ENCODE measurements at places on chromosomes 4 and X. TPM values are rescaled to one million over a fixed set of nuclear protein-coding genes. Genes with fewer than 3 reads are reported as not detected.

Gene ADH4
- total RNA-seq: 2.2 TPM

Gene WNK3
- total RNA-seq: not detected

Gene PTTG2
- not detected for total RNA-seq

Gene EFNB1
- 5.7 TPM for total RNA-seq

- H3K27ac ChIP-seq: no peak overlapping the region
- no peaks in the 10 kb centered on the region for H3K36me3 ChIP-seq
- DNase-seq: peak; percentile 65
- peak overlapping the region; percentile 34 for H3K4me3 ChIP-seq
- no peaks in the 10 kb centered on the region for H3K4me1 ChIP-seq
- no peaks in the 10 kb centered on the region for H3K27me3 ChIP-seq
Measured at GRCh38 chr4:127622921-127623796, 9.6 kb upstream of the INTU start.

- no peak overlapping the region for H3K4me3 ChIP-seq
- H3K4me1 ChIP-seq: no peaks in the 10 kb centered on the region
- H3K27ac ChIP-seq: no peak overlapping the region
- H3K36me3 ChIP-seq: no peaks in the 10 kb centered on the region
- H3K27me3 ChIP-seq: no peaks in the 10 kb centered on the region
Measured at GRCh38 chrX:14871767-14872166, 1.1 kb downstream of the FANCB start.

- no peak overlapping the region for H3K4me3 ChIP-seq
- H3K36me3 ChIP-seq: no peaks in the 10 kb centered on the region
- H3K27me3 ChIP-seq: no peaks in the 10 kb centered on the region
- H3K27ac ChIP-seq: no peak overlapping the region
Measured at GRCh38 chr4:183675625-183676024, 16.5 kb downstream of the TRAPPC11 start.

GRCh38 chr4:26379837-26380236 is 59.0 kb downstream of the RBPJ start:
- no peaks in the 10 kb centered on the region for H3K27me3 ChIP-seq
- no peaks in the 10 kb centered on the region for H3K36me3 ChIP-seq
- H3K27ac ChIP-seq: no peak overlapping the region
- no peak for DNase-seq

DNA sequence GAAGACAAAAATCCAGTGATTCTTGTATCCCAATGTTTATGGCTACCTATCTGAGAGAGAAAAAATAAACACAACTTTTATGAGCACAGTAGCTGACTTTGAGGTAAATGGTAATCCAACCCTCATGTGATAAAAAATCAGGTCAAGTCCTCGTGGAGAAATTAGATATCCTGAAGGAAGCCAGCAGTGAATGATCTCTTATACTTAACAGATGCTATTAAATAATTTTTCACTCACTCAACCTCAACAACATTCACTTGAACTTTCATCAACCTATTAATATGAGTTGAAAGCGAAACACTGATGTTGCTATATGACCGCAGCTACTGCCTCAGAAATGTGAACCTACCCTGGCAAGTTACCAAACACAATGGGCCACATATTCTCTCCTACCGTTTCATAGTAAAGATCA is 105.4 kb downstream of the GPC3 start:
- H3K4me1 ChIP-seq: peaks cover 24% of the 10 kb centered on the region
- DNase-seq: no peak
- H3K27me3 ChIP-seq: no peaks in the 10 kb centered on the region
- H3K27ac ChIP-seq: no peak overlapping the region

DNA sequence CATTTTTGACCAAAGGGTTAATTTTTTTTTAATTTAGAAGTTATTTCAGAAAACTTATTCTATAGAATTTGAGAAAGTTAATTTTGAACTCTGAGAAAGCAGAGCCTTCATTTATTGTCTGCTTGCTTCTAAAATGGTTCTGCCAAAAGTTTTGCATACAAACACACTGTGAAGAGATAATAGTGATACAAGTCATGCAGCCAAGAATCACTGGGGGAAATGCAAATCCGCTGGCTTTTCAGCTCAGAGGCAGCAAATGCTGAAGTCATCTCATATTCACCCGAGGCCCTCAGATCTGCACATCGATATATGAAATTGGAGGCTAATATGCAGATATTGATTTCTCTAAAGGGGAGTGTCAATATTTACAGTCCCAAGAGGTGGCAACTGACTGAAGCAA is 186.2 kb downstream of the KIT start:
- H3K27ac ChIP-seq: no peak overlapping the region
- DNase-seq: no peak
- H3K27me3 ChIP-seq: no peaks in the 10 kb centered on the region
- H3K4me3 ChIP-seq: no peak overlapping the region
- no peaks in the 10 kb centered on the region for H3K4me1 ChIP-seq

DNA sequence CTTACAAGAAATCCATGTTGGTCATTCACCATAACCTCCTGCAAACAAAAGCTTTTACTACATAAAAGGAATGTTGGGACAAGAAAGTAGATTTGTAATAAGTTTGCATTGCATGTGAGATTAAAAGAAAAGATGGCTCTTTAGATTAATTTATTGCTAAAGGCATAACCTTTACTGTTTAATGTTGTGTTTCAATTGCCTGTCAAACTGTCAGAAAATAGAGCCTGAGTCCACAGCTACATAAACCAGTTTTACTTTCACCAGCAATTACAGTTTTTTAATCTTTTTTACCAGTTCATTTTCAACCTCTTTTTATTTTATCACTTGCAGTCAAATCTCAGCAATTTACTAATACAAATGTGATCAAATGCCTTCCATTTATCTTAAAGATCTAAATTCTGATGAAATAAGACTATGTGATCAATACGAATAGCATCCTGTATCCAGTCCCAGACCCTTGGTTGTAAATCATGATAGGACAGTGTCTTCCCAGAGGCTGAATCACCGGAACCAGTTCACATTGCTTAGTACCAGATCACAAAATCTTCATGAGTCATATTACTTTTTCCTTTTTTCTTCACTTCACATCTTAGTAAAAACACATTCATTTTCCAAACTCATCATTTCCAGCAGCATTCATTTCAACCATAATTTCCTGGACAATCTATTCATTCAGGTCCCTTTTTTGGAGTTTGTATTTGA is 95.4 kb upstream of the FRG1 start:
- no peak overlapping the region for H3K27ac ChIP-seq
- H3K4me1 ChIP-seq: no peaks in the 10 kb centered on the region
- no peak for DNase-seq

DNA sequence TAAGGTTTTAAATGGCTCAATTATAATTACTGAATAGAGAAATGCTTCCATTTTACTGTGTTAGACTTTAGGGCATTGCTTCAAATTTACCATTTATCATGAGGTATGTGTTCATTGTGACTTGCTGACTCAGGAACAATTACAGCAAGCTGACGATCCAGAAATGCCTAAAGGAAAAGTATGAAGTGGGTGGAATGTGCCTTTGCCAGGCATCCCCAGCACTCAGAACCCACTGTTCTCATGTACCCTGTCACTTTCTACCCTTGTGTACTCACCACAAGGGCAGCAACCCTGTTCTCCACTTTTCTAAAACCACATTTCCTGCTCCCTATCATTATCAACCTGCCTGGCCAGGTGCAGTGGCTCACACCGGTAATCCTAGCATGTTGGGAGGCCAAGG is 41.5 kb downstream of the QRFPR start:
- no peak overlapping the region for H3K27ac ChIP-seq
- H3K27me3 ChIP-seq: no peaks in the 10 kb centered on the region
- DNase-seq: no peak
- no peak overlapping the region for H3K4me3 ChIP-seq

GRCh38 chrX:10821293-10821692 is 200.9 kb upstream of the MID1 start:
- H3K4me3 ChIP-seq: no peak overlapping the region
- DNase-seq: no peak
- no peak overlapping the region for H3K27ac ChIP-seq
- H3K36me3 ChIP-seq: no peaks in the 10 kb centered on the region
- H3K27me3 ChIP-seq: no peaks in the 10 kb centered on the region

DNA sequence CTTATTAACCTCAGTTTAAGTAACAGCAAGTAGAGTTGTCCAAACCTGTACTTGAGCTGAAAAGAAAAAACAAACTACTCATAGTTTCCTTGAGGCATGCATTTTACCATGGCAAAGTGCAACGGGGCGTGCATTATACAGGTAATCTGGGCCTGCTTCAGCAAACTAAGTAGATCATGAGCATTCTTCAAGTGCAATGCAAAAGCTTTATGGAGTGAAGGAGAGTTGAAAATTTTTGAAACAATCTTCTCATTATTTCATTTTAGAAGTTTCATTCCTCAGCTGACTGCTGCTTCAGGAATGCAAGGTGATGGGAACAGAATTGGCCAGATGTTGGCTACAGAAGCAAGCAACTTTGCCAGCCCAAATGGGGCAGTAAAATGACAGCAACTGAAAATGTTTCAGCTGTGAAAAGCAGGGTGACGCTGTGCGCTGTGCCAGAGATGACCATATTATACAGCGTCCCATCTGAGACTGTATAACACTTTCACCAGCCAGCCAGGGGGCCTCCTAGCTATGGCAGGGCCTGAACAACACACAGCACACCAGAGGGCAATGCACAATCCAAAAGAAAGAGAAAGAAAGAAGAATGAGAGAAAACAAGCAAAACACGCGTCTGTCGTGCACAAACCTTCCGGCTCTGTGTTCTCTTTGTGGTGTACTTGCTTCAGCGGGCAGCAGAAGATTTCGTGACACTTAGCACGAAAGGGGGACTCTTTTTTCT is 145.5 kb upstream of the FGF13 start:
- no peak overlapping the region for H3K27ac ChIP-seq
- H3K4me3 ChIP-seq: no peak overlapping the region
- no peaks in the 10 kb centered on the region for H3K4me1 ChIP-seq
- H3K36me3 ChIP-seq: no peaks in the 10 kb centered on the region

DNA sequence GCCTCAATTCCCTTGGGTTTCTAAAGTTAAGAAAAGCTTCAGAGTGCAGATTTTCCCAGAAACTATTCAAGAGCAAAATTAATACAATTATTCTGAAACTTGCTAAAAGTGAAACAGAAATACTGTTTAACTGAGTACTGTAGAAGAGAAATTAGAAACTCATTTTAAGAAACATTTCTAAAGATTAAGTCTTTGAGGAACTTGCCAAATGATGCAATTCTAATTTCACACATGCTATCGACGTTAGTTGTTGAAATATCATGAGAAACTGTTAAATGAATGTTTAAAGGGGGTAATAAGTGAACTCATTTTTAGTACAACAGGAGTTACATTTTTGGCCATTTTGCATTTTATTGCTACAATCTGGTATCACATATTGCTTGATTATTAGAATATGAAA is 125.3 kb upstream of the MAOA start:
- no peaks in the 10 kb centered on the region for H3K36me3 ChIP-seq
- no peaks in the 10 kb centered on the region for H3K27me3 ChIP-seq
- H3K27ac ChIP-seq: no peak overlapping the region
- no peak for DNase-seq
- H3K4me3 ChIP-seq: no peak overlapping the region

DNA sequence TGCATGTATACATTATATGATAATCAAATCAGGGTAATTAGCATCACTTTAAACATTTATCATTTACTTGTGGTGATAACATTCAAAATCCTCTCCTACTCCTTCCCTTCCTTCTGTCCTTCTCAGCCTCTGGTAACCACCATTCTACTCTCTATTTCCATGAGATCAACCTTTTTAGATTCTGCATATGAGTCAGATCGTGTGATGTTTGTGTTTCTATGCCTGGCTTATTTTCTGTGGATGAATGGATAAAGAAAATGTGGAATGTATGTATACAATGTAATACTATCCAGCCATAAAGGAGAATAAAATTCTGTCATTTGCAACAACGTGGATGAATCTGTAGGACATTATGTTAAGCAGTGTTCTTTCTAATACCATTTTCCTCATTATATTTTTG is 123.9 kb downstream of the NAA11 start:
- H3K36me3 ChIP-seq: no peaks in the 10 kb centered on the region
- H3K4me1 ChIP-seq: no peaks in the 10 kb centered on the region
- no peak for DNase-seq

- no peaks in the 10 kb centered on the region for H3K36me3 ChIP-seq
- no peak for DNase-seq
- no peaks in the 10 kb centered on the region for H3K27me3 ChIP-seq
- H3K4me3 ChIP-seq: no peak overlapping the region
Measured at GRCh38 chr4:8603931-8604330, 11.4 kb downstream of the CPZ start.

- H3K27me3 ChIP-seq: no peaks in the 10 kb centered on the region
- no peak for DNase-seq
- no peak overlapping the region for H3K27ac ChIP-seq
- no peaks in the 10 kb centered on the region for H3K36me3 ChIP-seq
Measured at GRCh38 chr4:109315818-109316217, 13.4 kb upstream of the COL25A1 start.

- H3K36me3 ChIP-seq: no peaks in the 10 kb centered on the region
- no peak overlapping the region for H3K4me3 ChIP-seq
- H3K27ac ChIP-seq: no peak overlapping the region
- no peaks in the 10 kb centered on the region for H3K27me3 ChIP-seq
- peak; percentile 9 for DNase-seq
Measured at GRCh38 chrX:78708262-78708661, 39.3 kb upstream of the LPAR4 start.

DNA sequence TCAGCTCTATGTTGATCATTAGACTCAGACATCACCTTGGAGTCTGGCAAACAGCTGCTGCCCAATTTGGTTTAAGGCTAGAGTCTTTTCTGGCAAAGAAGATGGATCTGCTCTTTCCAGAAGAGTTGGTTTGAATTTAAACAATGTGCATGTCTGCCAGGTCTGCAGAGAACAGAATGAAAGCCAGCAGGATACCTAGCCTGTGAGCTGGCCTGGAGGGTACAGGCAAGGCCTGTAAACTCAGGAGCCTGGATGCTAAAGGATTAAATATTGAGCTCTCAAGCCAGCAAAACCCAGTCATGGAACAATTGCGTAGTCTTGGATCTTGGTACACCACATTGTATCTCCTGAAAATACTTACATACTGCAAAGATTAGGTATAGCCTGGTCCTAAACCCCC is 15.6 kb upstream of the PDLIM3 start:
- H3K27ac ChIP-seq: no peak overlapping the region
- H3K36me3 ChIP-seq: no peaks in the 10 kb centered on the region
- 0 out of 2 replicates have a peak, but pooled peaks cover 1% of the 10 kb centered on the region for H3K27me3 ChIP-seq
- no peak for DNase-seq
- no peak overlapping the region for H3K4me3 ChIP-seq

GRCh38 chrX:153580700-153581386 is 18.1 kb downstream of the CCNQ start:
- H3K27ac ChIP-seq: no peak overlapping the region
- no peak overlapping the region for H3K4me3 ChIP-seq
- DNase-seq: no peak
- no peaks in the 10 kb centered on the region for H3K27me3 ChIP-seq
